ENCODE measurements at places on chromosomes 1 and 21.

GRCh38 chr1:33259879-33260278, 3.6 kb downstream of the ZNF362 start:
- DNase-seq: no peak

GRCh38 chr1:198837278-198838021, 198.6 kb downstream of the PTPRC start:
- no peak for DNase-seq

DNA sequence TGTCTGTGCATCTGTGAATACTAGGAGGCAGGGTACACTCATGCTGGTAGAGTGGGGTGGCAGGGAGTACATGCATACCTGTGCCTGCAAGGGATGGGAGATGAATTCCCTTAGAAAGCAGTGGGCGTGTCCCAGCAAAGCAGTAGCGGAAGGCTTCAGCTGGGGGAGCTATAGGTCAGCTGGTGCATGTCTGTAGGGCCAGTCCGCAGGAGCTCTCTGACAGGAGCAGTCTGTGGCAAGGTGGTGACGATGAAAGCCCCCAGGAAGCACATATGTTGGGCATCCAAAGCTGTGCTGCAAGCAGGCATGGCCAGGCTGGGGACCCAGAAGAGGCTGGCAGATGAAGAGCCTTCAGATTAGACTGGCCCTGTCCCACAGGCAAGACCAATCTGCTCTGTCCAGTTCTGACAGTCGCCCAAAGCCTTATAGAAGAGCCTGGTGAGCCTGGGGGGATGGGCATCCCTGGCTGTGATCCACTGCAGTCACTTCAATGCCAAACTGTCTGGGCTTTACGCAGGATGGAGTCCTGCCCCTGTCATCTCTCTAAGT, 1.8 kb upstream of the OR2M4 start:
- DNase-seq: no peak

DNA sequence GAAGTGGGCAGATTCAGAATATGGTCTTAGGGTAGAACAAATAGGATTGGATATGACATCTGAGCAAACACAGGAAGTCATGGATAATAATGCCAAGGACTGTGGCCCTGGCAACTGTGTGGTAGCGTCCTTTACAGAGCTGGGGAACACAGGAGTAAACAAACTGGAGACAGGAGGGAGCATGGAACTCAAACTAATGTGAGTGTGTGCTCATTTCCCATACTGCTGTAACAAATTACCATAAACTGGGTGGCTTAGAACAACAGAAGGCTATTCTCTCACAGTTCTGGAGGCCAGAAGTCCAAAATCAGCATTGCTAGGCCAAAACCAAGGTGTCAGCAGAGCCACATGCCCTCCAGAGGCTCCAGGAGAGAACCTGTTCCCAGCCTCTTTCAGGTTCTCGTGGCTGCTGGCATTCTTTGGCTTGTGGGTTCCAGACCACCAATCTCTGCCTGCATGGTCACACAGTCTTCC, 106.4 kb downstream of the TGFBR3 start:
- no peak for DNase-seq

DNA sequence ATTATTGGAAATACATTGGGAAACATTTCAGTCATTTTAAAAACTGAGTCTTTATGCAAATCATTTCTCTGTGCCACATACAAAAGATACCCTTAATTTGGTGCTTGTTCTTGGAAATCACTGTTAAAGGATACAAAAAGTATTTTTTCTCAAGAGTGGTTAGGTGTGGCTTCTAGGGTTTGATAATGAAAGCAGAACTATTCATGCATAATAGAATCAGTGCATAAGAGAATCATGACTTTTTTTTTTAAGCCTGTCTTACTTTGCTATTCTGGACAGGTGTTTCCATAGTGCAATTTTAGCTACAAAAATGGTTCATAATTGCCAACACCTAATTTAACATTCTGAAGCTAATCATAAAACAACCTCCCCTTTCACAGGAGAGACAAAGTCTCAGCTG, 233.0 kb upstream of the NRIP1 start:
- DNase-seq: no peak

DNA sequence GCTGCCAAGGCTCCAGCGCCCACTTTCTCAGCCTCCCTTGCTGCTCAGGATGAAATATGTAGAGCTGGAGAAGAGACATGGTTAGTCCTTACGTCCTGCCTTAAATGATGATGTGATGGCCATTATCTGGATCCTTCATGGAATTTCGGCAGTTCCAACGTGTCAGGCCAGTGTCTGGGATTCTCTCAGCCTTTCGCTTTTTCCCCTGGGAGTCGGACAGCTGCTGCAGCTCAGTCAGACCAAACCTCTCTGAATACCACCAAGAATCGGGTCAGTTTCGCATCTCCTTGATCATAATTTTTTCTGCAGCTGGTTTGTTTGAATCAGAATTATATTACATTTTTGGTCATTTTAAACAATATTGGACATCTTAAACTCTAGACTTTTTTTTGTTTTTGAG, 22.3 kb upstream of the KLHDC8A start:
- no peak for DNase-seq

DNA sequence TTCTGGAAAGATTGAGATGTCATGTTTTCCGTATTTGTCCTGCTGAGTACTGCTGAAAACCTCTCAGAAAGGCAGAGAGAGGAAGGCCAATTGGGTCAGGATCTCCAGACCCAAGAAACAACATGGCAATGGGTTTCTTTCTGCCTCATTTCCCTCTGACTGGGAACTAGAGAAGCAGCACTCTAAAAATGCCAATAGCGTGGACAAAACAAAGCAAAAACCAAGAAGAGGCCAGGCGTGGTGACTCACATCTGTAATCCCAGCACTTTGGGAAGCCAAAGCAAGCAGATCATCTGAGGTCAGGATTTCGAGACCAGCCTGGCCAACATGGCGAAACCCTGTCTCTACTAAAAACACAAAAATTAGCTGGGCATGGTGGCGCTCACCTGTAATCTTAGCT, 18.3 kb downstream of the TNFRSF9 start:
- no peak for DNase-seq

DNA sequence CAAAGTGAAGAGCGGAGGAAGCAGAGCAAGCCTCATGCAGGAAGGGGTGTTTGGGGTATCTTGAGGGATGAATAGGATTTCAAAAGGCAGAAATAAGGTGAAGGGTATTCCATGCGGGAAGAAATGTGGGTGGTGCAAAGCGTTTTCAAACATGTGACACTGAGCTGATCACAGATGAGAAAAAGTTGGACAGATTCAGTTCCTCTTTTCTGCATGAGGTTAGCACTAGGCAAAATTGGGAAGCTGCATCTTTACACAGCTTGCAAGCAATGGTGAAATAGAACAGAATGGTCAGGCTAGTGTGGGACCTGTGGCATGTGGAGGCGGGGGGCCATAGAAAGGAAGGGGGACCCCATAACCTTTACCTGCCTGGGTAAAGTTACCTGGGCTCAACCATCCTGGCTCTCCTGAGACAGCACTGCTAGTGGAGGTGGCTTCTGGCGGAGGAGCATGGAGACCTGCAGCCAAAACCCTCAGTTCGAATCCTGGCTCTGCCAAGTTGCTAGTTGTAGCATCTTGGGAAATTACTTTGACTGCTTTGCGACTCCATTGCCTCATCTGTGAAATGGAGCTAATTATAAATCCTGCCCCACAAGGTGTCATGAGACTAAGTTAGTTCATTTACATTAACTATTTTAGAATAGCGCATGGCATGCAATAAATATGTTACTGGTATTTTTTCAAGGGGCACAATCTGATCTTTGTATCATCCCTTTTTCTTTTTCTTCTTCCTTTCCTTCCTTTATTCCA, 16.4 kb downstream of the KCNA10 start:
- DNase-seq: no peak

- no peak for DNase-seq
Measured at GRCh38 chr1:228046421-228047182, 35.9 kb upstream of the ARF1 start.

- no peak for DNase-seq
Measured at GRCh38 chr1:214957330-214958137, 125.0 kb upstream of the KCNK2 start.

- DNase-seq: no peak
Measured at GRCh38 chr1:33400153-33400911, 30.6 kb downstream of the PHC2 start.

GRCh38 chr1:27520651-27521050, 30.7 kb upstream of the WASF2 start:
- no peak for DNase-seq

DNA sequence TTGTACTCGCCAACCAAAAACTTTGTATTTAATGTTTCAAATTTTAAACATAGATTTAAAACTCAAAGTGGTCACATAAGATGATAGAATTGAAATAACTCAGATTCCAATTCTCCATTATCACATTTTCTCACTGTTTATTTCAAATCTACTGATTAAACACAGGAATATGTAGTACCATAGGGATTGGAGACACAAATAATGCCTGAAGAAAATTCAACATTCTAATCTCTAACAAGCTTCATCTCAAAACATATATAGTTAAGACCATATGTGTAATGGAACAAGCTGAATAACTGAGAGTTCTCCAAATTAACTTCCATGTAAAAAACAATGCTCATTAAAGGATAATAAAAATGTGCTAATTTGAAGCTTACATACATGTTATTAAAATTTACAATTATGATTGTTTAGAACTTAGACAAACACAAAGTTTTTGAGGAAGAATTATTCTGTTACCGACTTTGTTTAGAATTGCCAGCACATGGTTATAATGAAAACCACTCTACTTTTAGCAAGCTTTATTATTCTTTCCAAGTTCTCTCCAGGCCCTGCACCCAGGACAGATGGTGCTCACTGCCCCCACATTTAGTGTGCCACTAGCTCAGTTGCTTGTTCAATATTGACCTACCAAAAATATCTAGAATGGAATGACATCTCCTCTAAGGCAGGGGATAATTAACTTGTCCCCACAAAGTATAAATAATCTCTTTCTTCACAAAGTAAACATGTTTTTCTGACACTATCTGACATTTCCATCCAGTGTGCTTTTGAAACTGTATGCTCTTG, 467.2 kb downstream of the TTLL7 start:
- DNase-seq: no peak

GRCh38 chr1:32241001-32241763, 5.8 kb upstream of the FAM167B start:
- no peak for DNase-seq

DNA sequence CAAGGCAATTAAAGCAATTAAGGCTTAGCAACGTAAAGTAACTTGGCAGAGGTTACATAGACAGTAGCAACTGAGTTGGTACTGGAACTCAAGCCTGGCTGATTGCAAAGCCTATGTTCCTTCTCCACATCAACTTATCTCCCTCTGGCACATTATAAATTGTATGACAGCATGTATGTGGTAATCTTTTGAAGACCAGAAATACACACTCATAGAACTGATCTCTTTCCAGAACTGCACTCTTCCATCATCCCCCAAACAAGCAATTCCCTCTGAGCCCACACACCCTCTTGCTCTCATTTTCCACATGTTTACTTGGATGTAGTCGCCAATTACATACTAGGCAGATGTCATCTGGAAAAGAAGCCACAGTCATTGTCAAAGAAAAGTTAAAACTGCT, 502.2 kb downstream of the PLPP3 start:
- no peak for DNase-seq

GRCh38 chr1:99738858-99739465, 27.5 kb downstream of the FRRS1 start:
- DNase-seq: no peak

DNA sequence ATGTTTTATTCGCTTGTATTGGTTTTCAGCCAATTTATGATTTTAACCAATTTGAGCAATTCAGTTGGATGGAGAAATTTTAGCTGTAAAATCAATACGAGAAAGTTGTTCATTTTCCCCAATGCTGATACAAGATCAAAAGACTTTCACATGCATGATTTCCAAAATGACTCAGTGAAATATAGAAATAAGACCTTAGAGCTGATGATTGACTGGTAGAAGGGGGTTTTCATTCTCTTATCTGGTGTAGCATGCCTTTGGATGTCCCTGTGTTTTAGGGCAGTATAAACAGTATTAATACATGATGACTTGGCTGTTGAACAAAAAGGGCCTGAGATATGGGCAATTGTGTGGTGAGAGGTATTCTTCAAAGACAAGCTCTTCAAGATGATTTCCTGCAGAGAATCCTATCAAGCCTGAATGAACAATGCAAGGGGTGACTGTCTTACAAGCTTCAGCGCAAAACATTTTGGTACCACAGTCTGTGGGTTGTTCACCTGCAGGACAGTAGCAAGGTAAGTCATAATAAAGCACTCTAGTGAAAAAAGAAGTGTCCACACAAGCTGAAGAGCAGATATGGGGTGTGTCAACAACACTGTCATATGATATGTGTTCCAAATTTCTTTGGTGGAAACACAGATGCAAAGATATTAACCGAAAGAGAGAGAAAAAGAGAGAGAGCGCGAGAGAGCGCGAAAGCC, 156.2 kb downstream of the TNFSF18 start:
- no peak for DNase-seq

DNA sequence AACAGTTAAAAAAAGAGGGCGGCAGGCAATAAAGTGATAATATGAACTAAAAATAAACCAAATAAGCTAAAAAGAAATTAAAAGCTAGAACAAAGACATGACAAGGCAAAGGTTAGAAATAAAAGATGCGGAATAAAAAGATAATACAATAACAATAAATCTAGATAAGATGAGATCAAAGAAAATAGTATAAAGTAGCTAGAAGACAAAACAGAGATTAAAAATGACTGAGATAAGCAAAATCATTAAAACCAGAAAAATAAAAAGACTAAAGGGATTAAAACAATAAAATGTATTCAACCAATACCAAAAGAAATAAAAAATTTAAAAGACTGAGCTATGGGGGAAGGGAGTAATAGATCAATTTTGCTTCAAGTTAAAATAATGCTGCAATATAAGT, 10.8 kb upstream of the SOX13 start:
- DNase-seq: no peak

DNA sequence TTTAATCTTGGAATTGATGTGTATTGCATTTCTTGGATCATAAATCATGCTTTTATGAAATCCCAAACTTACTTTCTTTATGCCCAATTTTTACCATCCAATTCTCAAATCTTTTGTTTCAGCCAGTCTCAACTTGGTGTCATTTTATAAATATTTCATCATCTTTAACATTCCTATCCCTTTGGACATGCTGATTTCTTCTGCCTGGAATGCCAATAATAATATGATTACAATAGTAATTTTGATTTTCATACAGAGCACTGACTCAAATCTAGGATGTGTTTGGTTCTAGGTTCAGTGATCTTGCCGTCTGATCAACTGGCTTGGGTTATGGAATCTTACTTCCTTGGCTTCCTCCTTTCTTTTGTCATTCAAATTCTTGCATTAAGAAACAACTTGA, 12.8 kb downstream of the RRP15 start:
- no peak for DNase-seq

- no peak for DNase-seq
Measured at GRCh38 chr1:71583756-71584155, 502.9 kb upstream of the ZRANB2 start.

- no peak for DNase-seq
Measured at GRCh38 chr1:209307846-209308245, 275.7 kb upstream of the CAMK1G start.

- no peak for DNase-seq
Measured at GRCh38 chr1:76330991-76331603, 256.6 kb downstream of the ST6GALNAC3 start.

- DNase-seq: no peak
Measured at GRCh38 chr1:88877382-88877825, 14.0 kb downstream of the GTF2B start.
